Stimulated activated CD4-positive, alpha-beta T cell treated with anti-CD3 and anti-CD28 coated beads, Interleukin-15, amount 100 ng/mL, for 48 hours (primary cell): ENCODE measurements at places on chromosomes 3 and 15.

GRCh38 chr15:83919319-83919830 is 265.5 kb downstream of the ADAMTSL3 start:
- DNase-seq = no peak

- no peak for DNase-seq
These were observed 961.7 kb downstream of the FHIT start for GRCh38 chr3:60289341-60290121.

DNA sequence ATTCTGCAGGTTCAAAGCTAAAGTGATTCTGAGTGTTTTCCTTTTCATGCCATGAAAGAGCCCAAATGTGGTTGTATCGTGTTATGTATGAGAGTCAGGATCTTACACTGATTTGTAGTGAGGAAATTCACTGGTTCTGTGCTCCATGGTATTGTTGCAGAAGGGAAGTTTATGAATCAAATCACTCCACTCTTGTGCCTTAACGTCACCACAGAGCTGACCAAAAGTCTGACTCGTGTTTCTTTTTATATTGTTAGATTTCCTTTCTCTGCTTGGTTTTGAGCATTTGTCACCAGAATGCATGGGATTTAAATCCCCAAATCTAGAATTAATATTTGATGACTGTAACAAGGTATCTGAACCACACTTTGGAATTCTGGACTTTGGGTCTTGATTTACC is 29.1 kb upstream of the SLC30A4 start:
- DNase-seq = no peak

DNA sequence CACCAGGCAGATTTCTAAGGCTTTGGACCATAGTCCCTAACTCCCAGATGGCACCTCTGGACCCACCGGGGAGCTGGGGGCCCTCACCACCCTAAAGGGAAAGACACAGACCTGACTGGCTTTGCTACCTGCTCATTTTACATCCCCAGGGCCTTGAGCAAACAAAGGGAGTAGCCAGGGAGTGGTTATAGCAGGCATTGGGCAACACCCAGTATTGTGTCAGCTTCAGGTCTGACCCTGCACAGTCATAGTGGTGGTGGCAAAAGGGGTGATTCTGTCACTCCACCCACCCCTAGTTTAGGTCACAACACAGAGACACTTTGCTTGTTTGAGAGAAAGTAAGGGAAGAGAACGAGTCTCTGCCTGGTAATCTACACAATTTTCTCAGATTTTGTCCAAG is 352.5 kb downstream of the DIPK2A start:
- DNase-seq = no peak

DNA sequence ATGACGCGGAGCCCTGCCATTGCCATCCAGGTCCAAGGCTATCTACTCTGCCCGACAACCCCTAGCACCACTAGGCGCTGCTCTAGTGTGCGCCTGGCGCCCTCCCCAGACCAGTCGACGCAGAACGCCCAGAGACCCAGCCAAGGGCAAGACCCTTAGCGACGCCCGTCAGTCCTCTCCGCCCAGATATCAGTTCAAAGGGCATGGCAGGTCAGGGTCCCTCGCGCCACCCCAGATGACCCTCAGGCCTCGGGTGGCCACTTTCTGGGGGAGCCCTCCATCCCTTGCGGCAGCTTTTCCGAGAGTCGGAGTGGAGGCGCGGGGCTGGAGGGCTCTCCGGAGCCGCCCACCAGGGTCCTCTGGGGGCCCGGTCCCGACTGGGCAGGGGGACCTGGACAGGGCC is 371 bp upstream of the CLSTN2 start:
- DNase-seq = no peak

DNA sequence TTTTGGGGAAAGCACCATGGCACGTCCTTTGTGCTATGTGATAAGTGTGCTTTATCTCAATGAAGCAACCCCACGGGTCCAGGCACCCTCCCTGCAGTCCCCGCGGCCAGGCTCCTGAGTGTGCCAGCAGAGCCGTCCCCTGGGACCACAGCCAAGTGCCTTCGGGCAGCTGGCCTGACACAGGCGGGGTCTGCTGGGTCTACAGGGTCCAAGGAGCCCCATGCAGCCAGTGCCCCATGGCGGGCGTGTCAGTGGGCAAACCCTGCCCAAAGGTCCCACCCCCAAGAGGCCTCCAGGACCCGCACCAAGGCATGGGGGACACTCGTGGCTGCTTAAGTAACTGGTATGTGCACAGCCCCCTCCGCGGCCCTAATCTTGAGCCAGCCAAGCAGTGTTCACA is 35.3 kb downstream of the KLHL25 start:
- no peak for DNase-seq

GRCh38 chr3:44999782-45000181 is 23.7 kb downstream of the EXOSC7 start:
- DNase-seq = no peak

GRCh38 chr15:88619796-88620195 is 1.3 kb upstream of the AEN start:
- no peak for DNase-seq

DNA sequence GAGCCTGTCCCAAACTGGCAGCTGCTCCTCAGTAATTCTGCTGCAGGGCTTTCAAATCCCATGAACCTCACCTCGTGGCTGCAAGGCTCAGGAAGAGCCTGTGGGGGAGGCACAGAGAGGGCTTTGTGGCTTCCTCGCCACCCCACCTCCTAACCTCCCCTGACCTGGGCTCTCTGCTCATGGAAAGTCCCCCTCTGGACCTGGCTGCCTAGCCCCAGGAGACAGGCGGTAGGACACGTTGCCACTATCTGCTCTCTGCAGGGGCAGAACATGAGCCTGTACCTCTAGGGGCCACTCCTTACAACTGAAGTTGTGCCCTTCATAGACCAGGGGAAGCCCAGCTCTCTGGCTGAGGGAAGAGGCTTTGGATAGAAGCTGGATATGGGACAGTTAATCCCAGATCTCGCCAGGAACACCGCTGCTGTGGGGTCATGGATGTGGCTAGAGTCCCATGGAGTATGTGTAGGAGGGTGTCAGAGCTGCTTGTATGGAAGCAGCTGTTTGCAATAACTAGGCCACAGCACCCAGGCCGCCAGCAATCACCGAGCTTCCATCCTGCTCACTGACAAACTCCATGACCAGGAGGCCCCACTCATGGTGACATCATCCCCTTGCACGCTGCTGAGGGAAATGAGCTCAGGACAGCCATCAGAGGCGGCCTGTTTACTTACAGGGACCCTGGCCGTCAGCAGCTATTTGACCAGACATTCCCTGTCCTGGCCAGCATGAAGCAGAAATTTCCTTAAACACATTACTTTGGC is 34.0 kb upstream of the CILP start:
- no peak for DNase-seq

- DNase-seq = no peak
These were observed 165.2 kb downstream of the GOLGA6L4 start for GRCh38 chr15:84400820-84401219.

DNA sequence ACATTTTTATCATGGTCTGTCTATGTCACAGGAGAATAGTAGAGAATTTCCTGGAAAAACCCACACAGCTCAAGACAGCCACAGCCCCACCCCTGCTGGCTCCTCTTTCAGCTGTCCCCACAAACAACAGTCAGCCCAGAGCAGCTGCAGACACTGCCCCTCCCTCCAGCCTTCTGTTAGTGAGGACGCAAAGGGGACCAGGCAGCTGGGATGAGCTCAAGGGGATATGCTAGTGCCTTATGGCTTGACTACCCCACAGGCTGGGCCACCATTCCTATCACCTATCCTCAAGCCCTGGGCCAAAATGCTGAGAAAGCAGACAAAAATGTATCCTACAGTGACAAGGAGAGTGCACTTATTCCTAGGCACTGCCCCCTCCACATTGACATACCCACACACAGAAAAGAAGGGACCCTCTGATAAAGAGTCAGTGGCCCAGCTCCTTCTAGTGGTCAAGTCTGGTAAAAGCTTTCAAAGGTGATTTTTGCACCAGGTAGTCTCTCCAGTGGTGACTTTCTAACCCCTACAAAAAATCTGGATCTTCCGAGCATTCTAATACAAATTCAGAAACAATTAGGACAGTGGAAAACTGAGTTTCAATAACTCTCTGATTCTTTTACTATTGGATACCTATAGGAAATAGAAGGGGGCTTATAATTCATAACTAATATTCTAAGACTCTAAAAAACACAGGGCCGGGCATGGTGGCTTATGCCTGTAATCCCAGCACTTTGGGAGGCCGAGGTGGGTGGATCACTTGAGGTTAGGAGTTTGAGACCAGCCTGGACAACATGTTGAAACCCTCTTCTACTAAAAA is 3.0 kb upstream of the MAP1A start:
- DNase-seq = no peak
